ENCODE measurements at places on chromosomes 2 and 18.

GRCh38 chr2:162254236-162254871 lies 11.1 kb upstream of the FAP start:
- no peak for DNase-seq

DNA sequence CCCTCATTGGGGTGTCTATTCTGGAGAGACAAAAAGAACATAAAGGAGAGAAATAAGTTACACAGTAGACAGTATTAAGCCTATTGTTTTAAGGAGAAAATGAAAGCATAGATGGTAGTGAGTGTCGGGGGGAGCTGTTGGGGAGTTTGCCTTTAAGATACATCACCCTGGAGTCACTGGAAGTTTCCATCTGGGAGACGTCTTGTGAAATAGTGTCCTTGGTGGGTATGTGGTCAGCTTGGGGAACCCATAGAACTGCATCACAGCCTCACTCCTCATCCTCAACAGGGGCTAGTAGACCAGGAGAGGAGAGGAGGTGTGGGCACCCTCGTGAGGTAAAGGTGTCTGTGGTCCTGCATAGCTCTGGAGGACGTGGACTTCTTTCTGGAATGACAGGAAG lies 60.6 kb downstream of the RNF144A start:
- no peak for DNase-seq

- no peak for DNase-seq
Observed at GRCh38 chr2:42554392-42554791, 14.0 kb upstream of the MTA3 start.

GRCh38 chr2:138016351-138017087 lies 52.2 kb downstream of the HNMT start:
- DNase-seq, result no peak

- DNase-seq, result no peak
Observed at GRCh38 chr2:108444941-108445840, 3.8 kb upstream of the GCC2 start.

- DNase-seq, result no peak
Observed at GRCh38 chr2:218448934-218449333, 30.0 kb downstream of the VIL1 start.

DNA sequence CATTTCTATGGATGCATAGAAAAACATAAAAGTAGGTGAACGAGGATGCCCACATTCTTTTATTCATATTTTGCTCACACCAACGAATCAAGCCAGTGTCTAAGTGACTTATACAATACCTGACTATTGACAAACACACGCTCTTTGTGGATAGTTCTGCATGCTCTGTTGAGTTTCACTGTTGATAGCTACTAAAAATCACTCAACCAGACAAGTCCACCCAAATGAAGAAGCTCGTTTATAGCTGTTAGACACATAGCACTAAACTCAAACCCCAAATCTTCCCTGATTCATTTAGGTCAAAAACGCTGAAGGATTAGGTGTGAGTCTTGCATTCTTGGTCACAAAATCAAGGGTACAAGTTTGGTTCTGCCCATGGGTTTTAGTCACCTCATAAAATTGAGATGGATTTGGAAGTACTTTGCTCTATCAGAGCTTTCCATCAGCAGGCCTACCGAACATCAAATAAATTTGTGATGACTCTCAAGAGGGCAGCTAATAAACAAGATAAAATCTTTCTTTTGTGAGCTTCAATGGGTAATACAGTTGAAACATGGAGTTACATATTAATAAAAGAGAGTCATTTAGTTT lies 92.7 kb upstream of the ETAA1 start:
- no peak for DNase-seq

DNA sequence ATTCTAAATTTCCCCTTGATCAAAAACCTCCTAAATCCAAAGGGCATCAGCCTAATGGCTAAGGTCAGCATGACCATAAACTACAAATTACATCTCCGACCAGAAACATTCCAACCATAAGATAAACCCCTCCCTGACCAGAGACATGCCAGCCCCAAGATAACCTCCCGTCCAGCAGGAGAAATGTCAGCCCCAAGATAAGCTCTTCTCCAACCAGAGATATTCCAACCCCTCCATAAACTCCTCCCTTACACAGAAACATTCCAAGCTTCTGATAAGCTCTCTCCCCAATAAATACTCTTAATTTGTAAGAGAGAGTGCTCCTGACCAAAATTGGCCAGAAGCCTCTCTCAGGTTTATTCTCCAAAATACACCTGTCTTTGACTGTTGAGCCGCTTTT lies 274.0 kb downstream of the RNF152 start:
- DNase-seq, result no peak

DNA sequence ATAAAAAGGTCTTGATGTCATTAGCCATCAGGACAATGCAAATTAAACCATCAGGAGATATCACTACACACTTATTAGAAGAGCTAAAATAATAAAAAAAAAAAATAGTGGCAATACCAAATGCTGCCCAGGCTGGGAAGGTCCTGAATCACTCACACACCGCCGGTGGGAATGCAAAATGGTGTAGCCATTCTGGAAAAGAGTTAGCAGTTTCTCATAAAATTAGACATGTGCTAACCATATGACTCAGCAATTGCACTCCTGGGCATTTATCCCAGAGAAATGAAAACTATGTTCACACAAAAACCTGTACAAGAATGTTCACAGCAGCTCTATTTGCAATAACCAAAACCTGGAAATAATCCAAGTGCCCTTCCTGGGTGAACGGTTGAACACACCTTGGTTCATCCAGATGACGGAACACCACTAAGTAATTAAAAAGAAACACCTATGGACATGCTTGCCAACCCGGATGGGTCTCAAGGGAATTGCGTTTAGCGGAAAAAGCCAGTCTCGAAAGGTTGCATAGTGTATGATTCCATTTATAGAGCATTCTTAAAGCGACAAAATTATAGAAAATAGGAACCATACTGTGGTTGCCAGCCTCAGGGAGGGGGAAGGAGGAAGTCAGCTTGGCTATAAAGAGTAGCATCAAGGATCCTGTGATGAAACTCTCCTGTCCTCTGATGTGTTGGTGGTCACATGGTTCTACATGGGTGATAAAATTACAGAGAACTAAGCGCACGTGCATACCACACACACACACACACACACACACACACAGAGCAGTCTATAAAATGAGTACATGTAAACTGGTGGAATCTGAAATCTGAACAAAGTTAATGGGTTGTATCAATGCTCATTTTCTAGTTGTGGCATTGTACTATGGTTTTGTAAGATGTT lies 4.6 kb downstream of the MBP start:
- DNase-seq, result peak; percentile 67

GRCh38 chr18:6414118-6414722 lies 491 bp downstream of the L3MBTL4 start:
- peak; percentile 42 for DNase-seq

- DNase-seq, result no peak
Observed at GRCh38 chr2:193566886-193567285, 1372.2 kb upstream of the TMEFF2 start.

GRCh38 chr2:25566094-25566493 lies 107.3 kb downstream of the DTNB start:
- DNase-seq, result no peak

DNA sequence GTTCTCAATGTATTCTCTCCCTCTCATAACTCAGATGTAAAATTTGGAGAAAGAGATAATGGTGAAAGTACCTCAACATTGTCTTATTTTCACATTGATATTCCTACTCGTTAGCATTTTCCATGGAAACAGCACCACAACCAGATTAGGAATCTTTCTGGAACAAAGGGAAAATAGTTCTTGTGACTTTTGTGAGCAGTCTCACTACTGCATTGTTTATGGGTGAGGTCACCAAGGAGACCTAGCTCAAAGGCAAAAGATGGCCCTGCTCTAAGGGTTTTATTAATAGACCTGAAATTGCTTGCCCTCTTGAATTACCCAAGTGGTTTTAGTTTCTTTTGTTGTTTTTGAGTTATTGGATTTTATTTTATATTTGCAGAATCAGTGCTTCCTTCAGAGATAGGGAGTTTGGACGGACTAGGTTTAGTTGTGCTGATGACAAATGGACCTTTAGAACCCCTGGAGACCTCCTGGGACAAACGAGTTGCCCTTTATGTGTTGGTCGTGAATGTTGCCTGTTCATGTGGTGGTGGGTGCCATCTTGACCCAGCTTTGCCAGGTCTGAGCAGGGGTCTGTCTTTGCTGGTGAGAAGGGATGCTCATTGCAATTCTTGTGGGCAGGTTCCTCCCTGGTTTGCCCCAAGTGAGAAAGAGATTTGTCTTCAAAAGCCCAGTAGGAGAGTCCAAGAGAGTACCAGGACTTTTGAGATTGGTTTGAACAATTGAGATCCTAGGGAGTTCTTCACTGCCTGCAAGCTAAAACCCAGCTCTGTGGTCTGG lies 58.1 kb downstream of the INPP4A start:
- peak; percentile 30 for DNase-seq

DNA sequence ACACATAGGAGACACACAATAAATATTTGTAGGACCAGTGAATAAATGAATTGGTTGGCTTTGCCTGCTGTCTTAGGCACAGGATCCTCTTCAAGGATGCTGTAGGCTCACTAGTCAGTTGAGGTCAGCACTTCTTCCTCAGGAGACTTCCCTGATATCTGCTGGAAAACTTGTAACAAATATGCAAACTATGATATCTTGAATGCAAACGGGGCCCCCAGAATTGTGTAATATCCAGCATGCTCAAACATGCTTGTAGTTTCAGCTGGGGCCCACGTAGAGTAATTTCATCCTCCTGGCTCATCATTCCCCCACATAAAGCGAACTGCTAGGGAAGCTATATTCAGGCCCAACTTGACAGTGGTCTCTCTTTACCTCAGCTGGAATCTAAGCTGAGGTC lies 43.6 kb downstream of the POLE4 start:
- DNase-seq, result no peak

DNA sequence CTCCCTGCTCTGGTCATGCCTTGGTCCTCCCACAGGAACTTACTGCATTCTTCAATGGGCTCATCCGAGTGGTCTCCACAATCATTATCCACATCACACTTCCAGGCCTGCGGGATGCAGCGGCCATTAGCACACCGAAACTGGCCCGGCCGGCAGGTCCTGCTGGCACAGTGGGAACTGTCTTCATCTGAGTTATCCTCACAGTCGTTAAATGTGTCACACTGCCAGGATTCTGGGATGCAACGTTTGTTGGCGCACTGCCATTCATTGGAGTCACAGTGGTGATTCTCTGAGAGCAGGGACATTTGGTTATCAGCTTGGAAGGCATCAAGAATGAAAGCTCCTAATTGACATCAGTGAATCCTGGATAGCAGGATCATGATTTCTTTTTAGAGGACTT lies 104.5 kb downstream of the DHRS9 start:
- DNase-seq, result peak; percentile 63

- no peak for DNase-seq
Observed at GRCh38 chr2:146240391-146240790, 1604.4 kb upstream of the ACVR2A start.

DNA sequence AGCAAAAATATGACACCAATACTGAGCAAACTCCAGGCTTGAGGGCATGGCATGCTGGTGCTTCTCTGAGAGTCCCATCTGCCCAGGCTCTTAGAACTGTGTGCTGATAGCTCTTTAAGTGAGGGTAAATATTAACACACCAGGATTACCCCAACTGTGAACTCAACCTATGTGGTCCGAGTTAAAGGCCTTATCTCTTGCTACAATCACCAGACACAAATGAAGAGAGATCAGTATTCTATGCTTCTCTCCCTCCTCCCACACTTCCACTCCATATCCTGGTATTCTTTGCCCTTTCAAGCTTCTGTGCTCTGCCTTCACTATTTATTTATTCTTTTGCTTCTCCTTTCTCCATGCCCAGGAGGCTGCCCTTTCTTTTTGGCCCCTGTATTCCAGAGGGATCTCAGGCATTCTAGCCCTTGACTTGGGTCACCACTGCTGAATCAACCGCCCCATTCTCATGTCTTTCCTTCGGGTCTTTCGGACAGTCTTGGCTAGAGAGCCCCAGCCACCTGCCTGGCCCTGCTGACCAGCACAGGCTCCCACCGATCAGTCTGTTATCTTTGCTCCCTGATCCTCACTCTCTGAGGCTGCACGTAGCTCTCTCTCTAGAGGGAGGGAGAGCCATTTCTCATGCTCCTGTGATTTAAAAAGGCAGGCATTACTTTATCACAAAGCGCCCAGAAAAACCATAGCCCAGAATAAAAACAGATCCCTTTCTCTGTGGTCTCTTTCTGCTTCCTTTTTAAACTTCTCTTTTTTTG lies 17.2 kb upstream of the HK2 start:
- DNase-seq, result peak; percentile 47

DNA sequence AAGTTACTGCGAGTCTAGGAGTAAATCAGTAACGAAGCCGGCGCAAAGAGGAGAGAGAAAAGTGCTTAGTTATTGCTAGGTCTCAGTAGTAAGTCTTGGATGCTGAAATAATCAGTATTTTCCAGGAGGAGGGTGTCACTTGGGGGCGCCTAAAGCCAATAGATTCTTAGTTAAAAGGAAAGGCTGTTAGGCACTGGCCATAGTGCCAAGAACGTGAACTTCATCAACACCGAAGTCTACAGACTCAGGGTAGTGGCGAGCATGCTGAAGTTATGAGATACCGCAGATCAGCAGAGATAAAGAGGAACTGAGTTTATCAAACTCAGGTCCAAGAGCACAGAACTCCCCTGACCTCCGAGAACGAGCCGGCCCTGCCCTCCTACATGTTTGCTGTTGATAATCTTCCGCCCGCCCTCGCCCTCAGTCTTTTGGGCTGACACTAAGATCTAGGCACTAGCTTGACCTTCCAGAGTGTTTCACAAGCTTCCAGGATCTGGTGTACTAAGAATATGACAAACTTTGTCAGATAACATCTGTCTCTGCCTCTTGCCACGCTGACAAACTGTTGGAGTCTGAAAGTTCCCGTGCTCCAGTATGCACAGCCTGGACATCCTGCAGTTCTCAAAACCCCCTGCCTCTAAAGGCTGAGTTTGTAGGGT lies 49.2 kb downstream of the CYB5A start:
- DNase-seq, result peak; percentile 46

DNA sequence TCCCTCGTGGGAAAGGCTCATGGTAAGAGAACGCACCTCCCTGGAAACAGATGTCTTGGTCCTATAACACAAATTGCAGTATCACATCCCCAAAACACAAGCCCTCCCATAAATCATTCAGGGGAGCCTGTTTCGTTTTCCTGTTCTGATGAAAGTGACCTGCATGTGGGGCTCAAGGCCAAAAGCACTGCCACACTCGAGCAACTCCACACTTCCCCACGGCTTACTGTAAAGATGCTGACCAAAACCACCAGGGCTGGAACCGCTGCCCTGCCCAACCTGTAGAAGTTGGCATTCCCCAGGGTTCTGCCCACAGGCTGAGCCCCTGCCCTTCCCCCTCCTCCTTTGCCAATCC lies 139.7 kb downstream of the BCL11A start:
- DNase-seq, result no peak

DNA sequence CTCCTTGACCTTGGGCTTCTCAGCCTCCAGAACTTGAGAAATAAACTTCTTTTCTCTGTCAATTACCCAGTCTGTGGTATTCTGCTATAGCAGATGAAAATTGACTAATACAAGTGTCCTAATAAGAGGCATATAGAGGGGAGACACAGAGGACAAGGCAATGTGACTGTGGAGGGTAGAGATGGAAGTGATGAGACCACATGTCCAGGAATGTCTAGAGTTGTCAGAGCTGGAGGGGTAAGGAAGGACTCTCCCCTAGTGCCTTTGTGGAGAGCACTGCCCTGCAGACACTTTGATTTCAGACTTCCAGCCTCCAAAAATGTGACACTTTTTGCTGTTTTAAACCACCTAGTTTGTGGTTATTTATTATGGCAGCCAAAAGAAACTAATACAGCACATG lies 74.4 kb downstream of the ACKR3 start:
- no peak for DNase-seq
